ENCODE measurements at places on chromosomes 7 and 10. TPM values are rescaled to one million over a fixed set of nuclear protein-coding genes. Genes with fewer than 3 reads are reported as not detected.

ATP6V1F gene
- total RNA-seq = 68.3 TPM

NEURL1 gene
- total RNA-seq = 3.5 TPM

GRCh38 chr7:25116621-25117020 is 8.4 kb downstream of the CYCS start:
- peak overlapping the region; percentile 4 for H3K4me3 ChIP-seq
- H3K36me3 ChIP-seq = peaks cover 26% of the 10 kb centered on the region
- H3K27me3 ChIP-seq = no peaks in the 10 kb centered on the region
- H3K27ac ChIP-seq = peak overlapping the region; percentile 26
- no peak for DNase-seq
- H3K4me1 ChIP-seq = peaks cover 50% of the 10 kb centered on the region

DNA sequence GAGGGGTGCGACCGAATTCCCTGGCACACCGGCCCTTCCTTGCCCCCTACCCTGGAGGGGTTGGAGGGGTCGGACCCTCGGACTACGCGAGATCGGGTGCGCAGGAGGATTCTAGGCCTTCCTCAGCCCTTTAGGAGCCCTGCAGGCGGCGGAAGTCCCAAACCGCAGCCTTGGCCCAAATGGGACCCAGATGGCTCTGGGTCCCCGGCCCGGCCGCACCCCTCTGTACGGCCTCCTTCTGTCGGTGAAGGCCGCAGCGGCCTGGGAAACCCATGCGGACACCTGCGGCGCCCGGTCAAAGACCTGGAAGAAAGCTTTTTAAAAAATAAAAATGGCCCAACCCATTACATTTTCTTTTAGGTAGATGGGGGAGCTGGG is 2.4 kb upstream of the VAX1 start:
- H3K4me3 ChIP-seq = no peak overlapping the region
- H3K27me3 ChIP-seq = peaks cover 67% of the 10 kb centered on the region
- peaks cover 5% of the 10 kb centered on the region for H3K36me3 ChIP-seq

DNA sequence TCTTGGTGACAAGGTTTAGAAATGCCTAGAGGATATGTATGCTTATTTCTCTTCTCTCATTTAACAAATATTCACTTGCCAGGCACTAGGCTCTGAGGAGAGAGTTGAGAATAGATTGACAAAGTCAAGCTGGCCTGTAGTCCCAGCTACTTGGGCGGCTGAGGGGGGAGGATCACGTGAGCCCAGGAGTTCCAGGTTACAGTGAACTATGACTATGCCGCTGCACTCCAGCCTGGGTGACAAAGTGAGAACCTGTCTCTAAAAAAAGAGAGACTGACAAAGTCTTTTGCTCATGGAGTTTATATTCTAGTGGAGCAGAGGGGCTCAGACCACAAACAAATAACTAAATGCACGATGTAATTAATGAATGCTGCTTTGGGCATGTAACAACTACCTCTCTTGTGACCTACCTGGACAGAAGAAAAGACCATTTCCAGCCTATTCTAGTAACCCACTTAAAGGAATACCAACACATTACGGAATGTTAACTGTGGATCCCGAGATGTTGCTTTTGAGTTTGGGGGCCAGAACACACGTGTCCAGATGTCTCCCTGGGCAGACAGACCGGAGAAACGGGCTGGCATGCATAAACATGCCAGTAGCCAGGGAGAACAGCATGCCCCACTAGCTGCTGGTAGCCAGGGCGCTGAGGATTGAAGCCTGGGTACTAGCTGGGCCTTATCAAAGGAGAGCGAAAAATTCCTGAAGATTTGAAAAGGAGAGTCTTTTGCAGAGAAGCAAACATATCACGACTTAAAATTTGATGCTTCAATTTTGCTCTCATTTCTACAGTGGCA is 2.6 kb upstream of the BMPR1A start:
- H3K36me3 ChIP-seq = peaks cover 3% of the 10 kb centered on the region
- no peak overlapping the region for H3K27ac ChIP-seq
- H3K4me3 ChIP-seq = peak overlapping the region; percentile 92
- peaks cover 28% of the 10 kb centered on the region for H3K27me3 ChIP-seq

DNA sequence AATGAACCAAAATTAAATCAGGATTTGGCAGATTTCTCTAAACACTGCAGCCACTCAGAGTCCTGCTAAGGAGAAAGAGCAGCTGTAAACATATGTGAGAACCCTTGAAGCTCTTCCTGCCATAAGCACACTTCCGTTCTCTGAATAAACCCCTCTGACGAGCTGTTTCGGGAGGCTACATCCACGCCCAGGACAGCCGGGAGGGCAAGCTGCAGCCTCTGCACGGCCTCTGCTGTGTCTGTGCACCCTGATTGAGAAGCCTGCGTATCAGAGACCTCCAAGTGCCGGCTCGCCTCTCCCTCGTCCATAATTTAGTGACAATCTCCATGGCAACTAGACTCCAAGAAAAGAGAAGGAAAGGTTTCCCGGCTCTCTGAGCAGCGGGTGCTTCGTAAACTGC is 114.4 kb downstream of the PTPRN2 start:
- H3K4me1 ChIP-seq = no peaks in the 10 kb centered on the region
- no peak overlapping the region for H3K4me3 ChIP-seq
- H3K27me3 ChIP-seq = peaks cover 7% of the 10 kb centered on the region
- no peak for DNase-seq
- H3K36me3 ChIP-seq = no peaks in the 10 kb centered on the region

DNA sequence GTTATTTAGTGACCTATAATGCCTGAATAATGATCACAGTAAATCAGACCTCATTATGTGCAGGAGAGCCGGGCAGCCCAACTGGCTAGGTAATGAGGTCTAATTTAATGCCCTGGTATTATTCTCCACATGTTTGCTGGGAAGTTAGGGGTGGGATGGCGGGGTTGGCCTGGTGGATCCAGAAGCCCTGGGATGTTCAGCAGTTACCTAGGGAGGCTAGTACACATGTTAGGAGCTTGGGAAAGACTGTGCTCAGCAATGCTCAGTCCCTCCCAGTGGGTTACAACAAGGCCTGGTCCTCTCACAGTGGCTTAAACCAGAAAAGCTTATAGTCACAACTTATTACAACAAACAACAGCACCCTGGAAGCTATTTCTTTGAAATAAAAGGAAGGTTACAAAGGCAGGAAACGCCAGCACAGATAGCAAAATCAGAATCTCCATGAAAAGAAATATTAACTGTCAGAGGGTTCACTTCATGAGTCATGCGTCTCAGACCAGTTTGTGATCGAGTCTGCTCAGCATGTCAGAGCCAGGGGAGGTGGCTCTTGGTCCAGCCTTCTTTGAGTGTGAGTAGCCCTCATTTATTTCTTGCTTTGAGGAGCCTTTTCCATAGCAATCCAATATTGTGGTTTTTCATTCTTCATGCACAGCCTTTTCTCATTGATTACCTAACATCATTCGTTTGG is 418.6 kb upstream of the NPVF start:
- no peak overlapping the region for H3K27ac ChIP-seq
- H3K4me3 ChIP-seq = no peak overlapping the region
- no peaks in the 10 kb centered on the region for H3K27me3 ChIP-seq
- no peaks in the 10 kb centered on the region for H3K4me1 ChIP-seq

NPC1L1 gene
- total RNA-seq = 0.25 TPM

GRCh38 chr10:88489107-88489506 is 94.0 kb downstream of the RNLS start:
- DNase-seq = no peak
- no peaks in the 10 kb centered on the region for H3K27me3 ChIP-seq
- no peak overlapping the region for H3K27ac ChIP-seq
- no peak overlapping the region for H3K4me3 ChIP-seq
- no peaks in the 10 kb centered on the region for H3K4me1 ChIP-seq

GRCh38 chr7:100211342-100211780 is 8.4 kb upstream of the PVRIG start:
- H3K4me1 ChIP-seq = peaks cover 85% of the 10 kb centered on the region
- H3K27ac ChIP-seq = peak overlapping the region; percentile 33
- peaks cover 20% of the 10 kb centered on the region for H3K36me3 ChIP-seq

DNA sequence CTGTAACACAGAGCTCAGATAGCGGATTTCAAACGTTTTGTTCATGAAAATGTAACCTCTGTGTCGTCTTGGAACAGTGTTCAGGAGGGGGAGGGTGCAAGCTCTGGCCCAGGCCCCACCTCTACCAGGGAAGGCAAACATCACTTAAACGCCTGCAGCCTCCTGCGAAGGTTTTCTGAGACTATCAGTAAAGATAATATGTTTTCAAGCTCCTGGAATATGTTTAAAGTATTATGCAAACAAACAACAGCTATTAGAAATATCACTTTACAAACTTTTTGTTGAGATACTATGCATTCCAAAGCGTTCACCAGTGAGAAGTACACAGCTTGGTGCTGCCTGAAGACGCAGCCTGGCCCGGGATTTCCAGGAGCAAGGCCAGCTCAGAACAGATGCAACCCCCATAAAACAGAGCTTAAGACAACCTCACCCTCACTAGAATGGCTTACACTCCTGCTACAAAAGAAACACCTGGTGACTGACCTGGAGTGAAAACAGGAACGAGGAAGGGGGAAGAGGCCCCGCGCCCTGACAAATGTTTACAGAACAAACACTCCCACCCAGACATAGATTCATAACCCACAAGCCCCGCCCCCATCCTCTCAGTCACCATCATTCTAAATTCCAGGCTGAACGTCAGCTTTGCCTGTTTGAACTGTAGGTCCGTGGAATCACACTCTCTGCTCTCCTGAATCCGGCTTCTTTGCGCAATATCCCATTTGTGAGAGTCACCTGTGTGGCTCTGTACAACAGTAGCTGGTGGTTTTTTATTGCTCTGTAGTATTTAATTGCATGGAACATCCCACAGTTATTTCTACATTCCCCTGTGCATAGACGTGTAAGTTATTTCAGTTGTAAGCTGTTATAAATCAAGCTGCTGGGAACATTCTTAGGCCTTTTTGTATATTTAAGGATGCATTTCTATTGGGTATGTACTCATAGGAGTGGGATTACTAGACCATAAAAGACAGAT is 155.0 kb downstream of the PTPRN2 start:
- no peaks in the 10 kb centered on the region for H3K4me1 ChIP-seq
- H3K27me3 ChIP-seq = peaks cover 26% of the 10 kb centered on the region
- DNase-seq = no peak
- H3K4me3 ChIP-seq = no peak overlapping the region
- no peaks in the 10 kb centered on the region for H3K36me3 ChIP-seq
- H3K27ac ChIP-seq = no peak overlapping the region

GRCh38 chr10:38025283-38025682 is 14.8 kb downstream of the ZNF33A start:
- peak overlapping the region; percentile 84 for H3K27ac ChIP-seq
- DNase-seq = no peak
- H3K36me3 ChIP-seq = peaks cover 71% of the 10 kb centered on the region
- peaks cover 23% of the 10 kb centered on the region for H3K4me1 ChIP-seq
- H3K27me3 ChIP-seq = no peaks in the 10 kb centered on the region

DNA sequence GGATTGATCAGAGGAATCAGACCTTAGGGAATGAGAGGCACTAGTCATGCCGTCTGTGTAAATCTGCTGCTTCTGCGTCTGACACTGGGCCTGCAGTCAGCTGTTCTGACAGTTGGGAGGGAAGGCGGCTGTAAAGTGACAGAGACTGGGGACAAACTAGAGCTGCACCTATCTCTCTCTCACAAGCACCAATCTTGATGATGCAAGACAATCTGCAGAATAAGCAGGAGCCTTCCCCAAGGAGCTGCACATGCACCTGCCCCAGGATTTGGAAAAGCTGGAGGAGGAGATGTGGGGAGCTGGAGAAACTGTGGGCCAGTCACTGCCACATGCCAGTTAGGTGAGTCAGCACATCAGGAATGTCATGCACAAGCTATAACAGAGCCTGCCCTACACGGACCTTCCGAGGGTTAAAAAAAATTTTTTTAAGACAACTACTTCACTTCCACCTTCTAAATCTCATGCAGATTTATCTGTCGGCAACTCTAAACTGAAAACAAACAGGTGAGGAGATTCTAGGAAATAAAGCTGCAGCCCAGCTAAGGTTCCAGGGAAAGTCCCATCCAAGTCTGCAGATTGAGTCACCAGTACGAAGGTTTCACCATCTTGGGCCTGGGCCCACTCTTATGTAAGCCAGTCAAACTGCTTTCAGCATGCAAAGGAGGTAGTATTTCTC is 39.2 kb downstream of the ENO4 start:
- no peak overlapping the region for H3K27ac ChIP-seq
- no peaks in the 10 kb centered on the region for H3K4me1 ChIP-seq
- no peak for DNase-seq

OR6V1 gene
- not detected for total RNA-seq

- H3K27me3 ChIP-seq = peaks cover 27% of the 10 kb centered on the region
- no peak overlapping the region for H3K27ac ChIP-seq
- peaks cover 4% of the 10 kb centered on the region for H3K4me1 ChIP-seq
- no peaks in the 10 kb centered on the region for H3K36me3 ChIP-seq
- no peak for DNase-seq
Observed at GRCh38 chr10:117944676-117945447, 101.9 kb downstream of the RAB11FIP2 start.

DNA sequence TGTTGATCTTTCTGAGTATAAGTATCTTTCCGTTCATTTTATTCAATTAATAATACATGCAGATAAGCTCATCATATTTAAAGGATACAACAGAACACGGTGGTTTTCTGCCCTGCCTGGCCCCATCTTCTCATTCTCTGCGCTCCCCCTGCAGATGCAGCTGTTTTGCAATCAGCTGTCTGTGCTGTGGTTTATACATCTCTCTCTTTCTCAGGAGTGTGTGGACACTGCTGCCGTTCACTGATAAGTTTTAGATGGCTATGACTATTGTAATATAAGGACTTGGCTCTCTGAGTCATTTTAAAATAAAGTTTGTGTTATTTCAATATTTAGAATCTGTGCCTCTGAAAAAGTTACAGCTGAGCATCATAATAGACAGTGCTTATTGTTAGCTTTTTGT is 54.5 kb downstream of the CUL1 start:
- DNase-seq = no peak
- H3K27me3 ChIP-seq = no peaks in the 10 kb centered on the region
- no peak overlapping the region for H3K4me3 ChIP-seq
- H3K36me3 ChIP-seq = peaks cover 20% of the 10 kb centered on the region
- peaks cover 10% of the 10 kb centered on the region for H3K4me1 ChIP-seq
- peak overlapping the region; percentile 45 for H3K27ac ChIP-seq

DNA sequence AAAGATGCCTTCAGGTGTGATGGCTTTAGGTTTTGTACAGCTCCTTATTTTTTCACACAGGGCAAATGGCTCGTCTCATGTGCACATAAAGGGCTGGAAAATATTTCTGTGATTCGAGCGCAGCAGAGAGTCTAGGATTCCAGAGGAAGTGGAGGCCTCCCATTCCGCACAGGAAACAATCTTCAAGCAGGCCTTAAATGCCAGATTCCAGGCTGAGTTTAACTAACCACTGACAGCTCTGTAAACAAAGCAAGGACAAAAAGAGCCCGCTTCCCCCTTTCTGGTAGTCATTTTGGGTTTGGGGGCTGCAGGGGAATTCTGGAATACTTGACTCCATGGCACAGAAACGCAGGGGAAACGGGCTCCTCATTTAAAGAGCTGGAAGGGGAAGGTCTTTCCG is 87.2 kb downstream of the CALD1 start:
- peaks cover 26% of the 10 kb centered on the region for H3K4me1 ChIP-seq
- no peak overlapping the region for H3K27ac ChIP-seq
- no peak for DNase-seq
- no peaks in the 10 kb centered on the region for H3K36me3 ChIP-seq
- H3K4me3 ChIP-seq = no peak overlapping the region
- no peaks in the 10 kb centered on the region for H3K27me3 ChIP-seq

STRA8 gene
- total RNA-seq = not detected

- H3K4me3 ChIP-seq = no peak overlapping the region
- H3K4me1 ChIP-seq = no peaks in the 10 kb centered on the region
- H3K27me3 ChIP-seq = peaks cover 7% of the 10 kb centered on the region
- no peak for DNase-seq
Observed at GRCh38 chr7:42736931-42737330, 174.9 kb downstream of the C7orf25 start.

Data from activated T-cell treated with anti-CD3 and anti-CD28 coated beads, Interleukin-2, amount 50 U/mL, for 72 hours (primary cell).